ENCODE measurements at places on chromosomes 1 and 21.

- DNase-seq: no peak
These were observed 40.2 kb downstream of the NID1 start for GRCh38 chr1:236024641-236025040.

GRCh38 chr1:224064150-224064549, 49.8 kb upstream of the FBXO28 start:
- no peak for DNase-seq

- no peak for DNase-seq
These were observed at the start of gene IL24 for GRCh38 chr1:206897175-206897574. TSS of gene IL24 (plus strand) at chr1:206897443. CDS start at chr1:206897833, 390 bp downstream.

DNA sequence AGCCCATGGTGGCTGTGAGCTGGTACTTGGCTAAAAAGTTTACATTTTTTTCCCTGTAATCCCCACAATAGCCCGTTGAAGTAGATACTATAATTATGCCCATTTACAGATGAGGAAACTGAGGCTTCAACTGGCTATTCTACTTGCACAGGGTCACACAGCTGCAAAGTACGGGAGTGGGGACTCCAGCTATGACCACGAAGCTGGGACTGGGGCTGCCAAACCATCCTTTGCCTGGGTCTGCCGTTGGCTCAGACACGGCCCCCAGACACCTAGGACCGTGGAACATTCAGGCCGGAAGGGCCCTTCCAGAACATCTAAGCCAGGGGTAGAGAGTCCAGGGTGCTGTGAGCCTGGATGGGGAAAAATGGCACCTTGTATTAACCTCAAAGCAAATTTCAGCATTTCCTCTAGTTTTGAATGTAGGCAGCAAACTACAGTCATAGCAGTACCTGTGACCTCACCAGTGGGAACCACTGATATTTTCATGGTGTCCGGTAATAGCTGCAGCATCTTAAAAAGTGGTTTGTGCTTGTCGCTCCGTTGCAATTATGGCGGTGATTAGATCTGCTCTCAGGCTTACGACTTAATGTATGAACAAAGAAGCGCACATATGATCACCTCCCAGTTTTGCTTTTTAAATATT, 4.3 kb downstream of the TP73 start:
- DNase-seq: no peak

- no peak for DNase-seq
These were observed 19.4 kb downstream of the SLC26A9 start for GRCh38 chr1:205923651-205924459.
